NCI-H460 (cell line): ENCODE measurements at places on chromosomes 7 and 10.

- no peak for DNase-seq
Measured at GRCh38 chr10:70763567-70763966, 21.6 kb downstream of the TBATA start.

DNA sequence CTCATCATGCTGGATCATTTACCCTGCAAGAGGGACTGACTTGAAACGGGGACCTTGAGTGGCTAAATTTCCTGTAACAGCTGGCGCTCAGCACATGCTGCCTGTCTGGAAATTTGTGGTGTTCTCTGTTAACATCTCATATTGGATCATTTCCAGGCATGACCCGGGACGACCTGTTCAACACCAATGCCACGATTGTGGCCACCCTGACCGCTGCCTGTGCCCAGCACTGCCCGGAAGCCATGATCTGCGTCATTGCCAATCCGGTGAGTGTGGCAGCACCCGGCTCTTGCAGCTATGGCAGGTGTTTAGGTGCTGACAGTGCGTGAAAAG is 9.9 kb downstream of the MDH2 start:
- no peak for DNase-seq

- no peak for DNase-seq
Measured at GRCh38 chr7:134878746-134879357, 99.4 kb downstream of the CALD1 start.

DNA sequence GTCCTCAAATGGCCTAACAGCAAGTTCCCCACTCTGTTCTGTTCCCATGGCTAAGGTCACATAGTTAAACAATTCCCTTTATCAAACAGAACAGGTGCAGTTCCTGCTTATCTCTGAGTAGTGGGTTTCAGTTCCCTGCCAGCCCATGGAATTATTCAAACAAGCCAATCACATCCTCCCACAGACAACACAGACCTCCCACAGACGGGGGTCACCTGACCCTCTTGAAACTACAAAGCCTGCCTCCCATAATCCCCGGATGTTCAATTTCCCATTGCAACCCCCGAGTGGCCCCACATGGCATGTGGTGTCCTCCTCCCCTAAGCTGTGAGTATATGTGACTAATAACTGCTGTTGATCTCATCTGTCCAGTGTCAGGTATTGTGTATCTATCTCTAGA is 64.1 kb downstream of the TMEM168 start:
- DNase-seq = no peak

- no peak for DNase-seq
Measured at GRCh38 chr10:89142590-89142989, 64.5 kb downstream of the CH25H start.

DNA sequence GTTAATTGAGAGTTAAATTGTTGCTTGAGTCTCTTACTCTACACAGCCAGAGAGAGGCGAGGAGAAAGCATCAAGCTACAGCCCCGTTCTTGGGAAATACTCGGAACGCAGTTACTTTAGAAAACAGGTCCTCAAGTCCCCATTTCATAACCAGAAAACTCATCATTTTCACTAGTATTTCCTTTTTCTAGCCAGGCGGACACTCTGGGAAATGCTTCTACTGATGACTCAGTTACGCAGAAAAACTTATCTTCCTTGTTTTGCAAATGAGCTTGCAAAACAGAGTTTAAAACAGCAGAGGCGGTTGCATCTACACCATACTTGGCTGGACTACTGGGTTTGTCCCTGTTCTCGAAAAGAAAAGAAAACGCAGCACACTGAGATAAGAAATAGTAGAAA is 111.4 kb upstream of the FGFR2 start:
- DNase-seq = no peak

GRCh38 chr7:134113655-134114054 is 13.5 kb upstream of the LRGUK start:
- no peak for DNase-seq
